ENCODE measurements at places on chromosomes 11 and 22.

- DNase-seq = peak; percentile 80
Measured at GRCh38 chr22:29225422-29226090, 19.9 kb downstream of the EMID1 start.

- peak; percentile 65 for DNase-seq
Measured at GRCh38 chr11:62449451-62449851, 30.6 kb downstream of the SCGB1A1 start.

DNA sequence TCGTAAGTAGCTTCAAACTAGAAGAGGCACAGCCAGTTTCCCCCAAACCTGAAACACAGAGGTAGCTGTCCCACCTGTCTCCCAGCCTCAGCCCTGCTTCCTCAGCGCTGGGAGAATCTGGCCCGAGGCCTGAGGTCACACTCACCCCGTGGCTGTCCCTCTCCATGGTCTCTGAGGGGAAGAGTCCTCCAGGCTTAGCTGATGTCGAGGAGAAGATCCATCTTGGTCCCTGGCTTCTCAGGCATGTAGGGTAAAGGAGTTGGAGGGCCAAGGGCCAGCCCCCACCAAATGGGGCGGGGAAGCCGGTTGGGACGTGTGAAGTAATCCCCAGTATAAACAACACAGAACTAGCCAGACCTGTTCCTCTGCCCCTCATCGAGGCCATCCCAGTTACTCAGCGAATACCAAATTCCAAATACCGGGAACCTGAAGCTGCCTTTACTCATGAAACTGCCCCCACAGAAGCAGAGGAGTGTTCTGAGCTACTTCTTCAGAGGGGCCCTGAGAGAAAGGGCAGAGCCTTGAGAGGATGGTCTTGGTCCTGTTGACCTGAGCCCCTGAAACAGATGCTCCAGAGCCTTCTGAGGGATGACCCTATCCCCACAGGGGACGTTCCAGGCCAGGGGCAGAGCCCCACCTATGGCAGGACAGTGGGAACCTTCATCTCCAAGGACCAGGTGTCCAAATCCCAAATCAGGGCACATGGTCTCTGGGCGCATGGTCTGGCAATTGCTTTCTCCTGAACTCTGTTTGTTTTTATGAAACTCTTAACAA, at the start of gene TMPRSS13:
Gene TMPRSS13 (minus strand): TSS at position 261 of the 774 bp plus-strand sequence. CDS start 95 bp downstream, at position 166.
- DNase-seq = no peak

GRCh38 chr11:63663809-63664208, 7.4 kb downstream of the ATL3 start:
- DNase-seq = no peak

DNA sequence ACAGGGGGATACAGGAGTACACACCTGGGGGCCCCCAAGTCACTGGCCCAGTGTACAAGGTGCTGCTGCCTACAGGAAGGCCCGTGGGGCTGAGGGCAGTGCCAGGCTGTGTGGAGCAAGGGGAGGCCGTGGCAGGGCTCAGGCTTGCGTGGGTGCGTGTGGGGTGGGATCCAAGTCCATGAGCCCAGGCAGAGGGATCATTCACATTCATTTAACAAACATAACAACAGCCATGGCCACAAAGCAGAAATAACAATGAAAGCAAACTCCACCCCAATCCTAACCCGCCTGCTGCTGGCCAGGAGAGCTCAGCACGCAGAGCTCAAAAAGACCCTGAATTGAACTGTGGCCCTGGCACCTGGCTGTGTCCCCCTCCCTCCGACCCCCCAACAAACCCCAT, 17.0 kb upstream of the SCGB1A1 start:
- no peak for DNase-seq

- peak; percentile 89 for DNase-seq
Measured at GRCh38 chr22:35539910-35540594, 579 bp upstream of the RASD2 start.

GRCh38 chr11:46367244-46367915, 14.1 kb upstream of the MDK start:
- DNase-seq = peak; percentile 61

DNA sequence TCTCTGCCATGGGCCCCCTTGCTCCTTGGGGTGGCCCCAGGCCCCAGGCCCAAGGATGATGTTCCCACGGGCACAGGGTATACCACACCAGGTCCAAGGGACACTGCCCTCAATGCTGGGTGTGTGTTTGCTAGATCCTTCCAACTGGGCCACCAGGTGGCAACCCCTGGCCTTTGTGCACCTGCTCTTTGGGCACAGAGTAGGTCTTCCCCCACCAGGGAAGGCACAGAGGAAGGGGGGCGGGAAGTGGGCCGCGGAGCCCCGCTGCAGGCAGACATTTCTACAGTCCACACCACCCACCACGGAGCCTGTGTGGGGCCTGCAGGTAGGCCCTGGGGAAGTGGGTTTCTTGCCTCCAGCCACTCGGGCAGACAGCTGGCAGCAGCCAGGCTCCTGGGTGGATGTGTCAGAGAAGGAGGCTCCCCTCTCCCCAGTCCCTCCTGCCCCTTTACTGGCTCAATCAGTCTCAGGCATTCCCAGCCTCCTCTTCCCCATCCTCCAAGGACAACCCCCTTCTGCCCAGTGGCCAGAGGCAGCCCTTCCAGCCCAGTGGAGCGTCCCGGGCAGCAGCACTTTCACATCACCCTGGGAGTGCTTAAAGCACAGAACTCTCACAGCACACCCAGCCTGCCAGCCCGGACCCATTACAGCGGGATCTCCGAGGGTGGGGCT, 21.6 kb downstream of the MAFF start:
- no peak for DNase-seq

- no peak for DNase-seq
Measured at GRCh38 chr22:25666308-25666707, 75.7 kb upstream of the MYO18B start.

DNA sequence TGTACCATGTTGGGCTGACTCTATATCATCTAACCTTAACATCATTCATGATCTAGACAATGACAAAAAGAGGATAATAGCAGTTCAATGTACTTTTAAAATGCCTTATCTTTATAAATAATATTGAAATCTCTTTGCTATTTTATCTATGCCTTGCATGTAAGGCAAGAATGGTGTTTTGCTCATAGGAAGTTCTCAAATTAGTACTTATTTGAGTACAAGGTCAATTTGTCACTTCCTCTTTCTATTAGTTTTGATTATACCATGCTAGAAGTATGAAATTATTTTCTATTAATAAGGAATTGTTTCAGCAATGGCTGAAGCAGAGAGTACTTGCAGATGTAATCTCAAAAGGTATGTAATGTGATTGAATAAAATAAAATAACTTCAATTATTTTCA, 1285.4 kb upstream of the TENM4 start:
- no peak for DNase-seq

DNA sequence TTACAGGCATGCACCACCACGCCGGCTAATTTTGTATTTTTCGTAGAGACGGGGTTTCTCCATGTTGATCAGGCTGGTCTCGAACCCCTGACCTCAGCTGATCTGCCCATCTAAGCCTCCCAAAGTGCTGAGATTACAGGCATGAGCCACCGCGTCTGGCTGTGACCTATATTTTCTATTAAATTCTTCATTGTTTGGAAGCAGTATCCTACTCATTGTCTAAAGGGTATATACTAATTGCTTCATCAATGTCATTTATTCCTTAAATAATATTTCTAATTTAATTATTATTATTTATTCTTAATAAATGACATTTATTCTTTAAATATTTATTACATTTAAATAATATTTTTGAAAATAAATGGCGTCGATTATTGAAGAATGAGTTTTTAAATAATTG, 817.3 kb upstream of the API5 start:
- DNase-seq = no peak

- DNase-seq = peak; percentile 53
Measured at GRCh38 chr11:36450110-36450572, 59.9 kb downstream of the TRAF6 start.

- peak; percentile 47 for DNase-seq
Measured at GRCh38 chr22:39556970-39557841, 13.3 kb upstream of the CACNA1I start.

DNA sequence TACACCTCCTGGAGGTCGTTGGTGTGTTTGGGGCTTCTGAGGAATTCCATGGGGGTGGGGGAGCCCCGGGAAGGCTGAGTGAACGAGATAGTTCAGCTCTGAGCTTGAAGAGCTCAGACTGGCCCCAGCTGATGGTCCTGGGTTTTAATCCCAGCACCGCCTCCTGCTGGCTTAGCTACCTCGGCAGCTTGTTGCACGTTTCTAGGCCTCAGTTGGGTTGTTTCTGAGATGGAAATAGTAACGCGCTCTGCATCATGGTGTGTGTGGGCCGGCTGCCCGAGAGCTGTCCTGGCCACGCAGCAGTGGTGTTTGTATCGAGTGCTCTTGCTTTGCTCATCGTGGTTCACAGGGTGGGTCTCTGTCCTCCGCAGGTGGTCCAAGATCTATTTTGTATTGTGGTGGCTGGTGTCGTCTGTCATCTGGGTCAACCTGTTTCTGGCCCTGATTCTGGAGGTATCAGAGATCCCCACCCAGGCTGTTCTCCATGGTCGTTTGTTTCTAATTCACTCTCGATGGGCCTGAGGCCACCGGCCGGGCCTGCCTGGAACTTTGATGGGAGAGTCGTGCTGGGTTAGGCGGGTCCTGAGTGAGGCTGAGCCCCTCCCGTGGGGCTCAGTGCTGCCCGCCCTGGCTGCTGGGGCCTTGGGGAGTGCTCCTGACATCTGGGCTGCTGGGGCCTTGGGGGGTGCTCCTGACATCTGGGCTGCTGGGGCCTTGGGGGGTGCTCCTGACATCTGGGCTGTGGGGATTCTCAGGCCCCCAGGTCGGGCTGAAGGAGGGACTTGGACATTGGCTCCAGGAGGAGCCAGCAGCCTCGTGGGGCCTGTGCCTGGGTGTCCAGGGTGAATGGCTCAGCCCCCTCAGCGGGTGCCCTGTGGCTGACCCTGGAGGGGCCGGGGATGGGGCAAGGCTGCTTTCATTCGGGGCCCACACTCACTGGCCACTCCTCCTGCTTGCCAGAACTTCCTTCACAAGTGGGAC, 37.7 kb downstream of the TPCN2 start:
- DNase-seq = no peak

GRCh38 chr11:77144857-77145428, 16.9 kb downstream of the MYO7A start:
- no peak for DNase-seq

DNA sequence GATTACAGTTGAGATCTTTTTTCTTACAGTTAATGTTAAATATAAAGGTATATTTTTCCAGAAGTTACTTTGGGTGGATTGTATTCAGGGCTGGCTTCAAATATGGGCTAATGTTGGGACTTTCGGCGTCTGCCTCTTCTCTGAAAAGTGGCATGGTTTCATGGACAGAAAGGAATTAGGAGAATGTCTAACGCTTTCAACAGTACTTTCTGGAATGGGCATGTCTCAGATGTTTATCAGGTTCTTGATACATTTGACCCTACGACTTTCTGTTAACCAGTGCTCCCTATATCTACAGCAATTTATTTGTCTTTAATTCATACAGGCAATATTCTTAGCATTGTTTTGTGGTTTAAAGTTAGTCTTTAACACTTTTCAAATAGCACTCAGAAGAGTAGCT, 33.7 kb downstream of the ZC3H12C start:
- no peak for DNase-seq

DNA sequence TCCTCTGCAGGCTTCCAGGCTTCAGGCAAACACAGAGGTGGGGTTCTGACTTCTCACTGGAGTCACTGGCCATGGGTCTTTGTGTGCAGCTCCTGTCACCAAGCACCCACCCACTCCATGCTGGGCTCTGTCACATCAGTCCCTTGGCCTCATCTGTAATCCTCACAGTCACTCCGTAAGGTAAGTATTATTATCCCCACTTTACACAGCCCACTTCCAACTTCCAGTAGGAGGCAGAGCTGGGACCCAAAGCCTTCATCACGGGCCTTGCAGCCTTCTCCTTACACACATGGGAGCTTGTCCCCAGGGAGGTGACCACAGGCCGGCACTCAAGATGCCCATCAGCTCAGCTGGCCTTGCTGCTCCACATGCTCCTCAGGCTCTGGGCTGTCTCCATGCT, 266.7 kb upstream of the B3GAT1 start:
- no peak for DNase-seq

DNA sequence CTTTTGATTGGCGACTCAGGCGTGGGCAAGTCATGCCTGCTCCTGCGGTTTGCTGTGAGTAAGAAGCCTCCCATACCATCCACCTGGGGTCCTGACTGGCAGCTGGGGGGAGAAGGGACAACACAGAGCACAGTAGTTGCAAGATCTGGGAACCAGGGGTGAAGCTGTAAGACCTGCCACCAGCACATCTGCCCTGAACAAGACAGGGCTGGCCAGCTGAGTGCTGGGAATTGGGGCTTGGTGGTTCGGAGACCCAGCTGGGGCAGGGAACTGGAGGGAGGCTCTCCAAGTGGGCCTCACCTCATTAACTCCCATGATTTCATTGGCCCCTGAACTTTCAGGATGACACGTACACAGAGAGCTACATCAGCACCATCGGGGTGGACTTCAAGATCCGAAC, 3.4 kb downstream of the RAB1B start:
- DNase-seq = no peak

- DNase-seq = no peak
Measured at GRCh38 chr22:44348971-44349560, 36.3 kb upstream of the SHISAL1 start.

DNA sequence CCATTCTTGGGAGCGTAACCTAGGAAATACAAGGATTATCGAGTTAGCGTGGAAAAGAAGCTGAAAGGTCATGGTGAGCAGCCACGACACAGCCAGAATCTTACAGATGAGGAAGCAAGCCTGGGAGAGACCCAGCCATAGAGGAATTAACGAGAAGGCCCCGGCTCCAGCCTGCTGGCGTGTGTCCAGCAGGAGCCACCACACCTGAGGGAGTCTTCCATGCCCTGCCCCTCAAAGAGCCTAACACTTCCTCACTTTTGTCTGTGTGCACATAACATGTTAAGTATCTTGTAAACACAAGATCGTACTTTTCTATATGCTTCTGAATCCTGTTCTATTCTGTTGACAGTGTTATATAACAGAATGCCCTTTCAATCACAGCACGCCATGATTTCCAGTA, 18.1 kb downstream of the CECR2 start:
- DNase-seq = peak; percentile 61

DNA sequence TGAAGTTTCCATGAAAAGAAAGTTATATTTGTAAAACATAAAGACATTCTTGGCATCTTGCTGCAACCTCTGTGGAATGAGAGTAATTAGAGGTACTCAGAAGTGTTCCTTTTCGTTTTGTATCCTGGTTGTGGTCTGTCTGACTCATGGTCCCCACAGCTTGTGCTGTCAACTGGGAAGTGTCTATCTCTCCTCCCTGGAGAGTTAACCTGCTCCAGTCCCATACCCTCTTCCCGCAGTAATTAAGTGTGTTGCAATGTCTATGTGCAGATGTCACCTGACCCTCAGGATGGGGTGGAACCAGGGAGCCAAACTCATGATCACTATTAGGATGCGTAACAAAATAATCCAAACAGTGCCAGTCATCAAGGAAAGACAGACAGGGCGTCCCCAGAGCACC, 23.0 kb upstream of the ZDHHC13 start:
- DNase-seq = peak; percentile 40

DNA sequence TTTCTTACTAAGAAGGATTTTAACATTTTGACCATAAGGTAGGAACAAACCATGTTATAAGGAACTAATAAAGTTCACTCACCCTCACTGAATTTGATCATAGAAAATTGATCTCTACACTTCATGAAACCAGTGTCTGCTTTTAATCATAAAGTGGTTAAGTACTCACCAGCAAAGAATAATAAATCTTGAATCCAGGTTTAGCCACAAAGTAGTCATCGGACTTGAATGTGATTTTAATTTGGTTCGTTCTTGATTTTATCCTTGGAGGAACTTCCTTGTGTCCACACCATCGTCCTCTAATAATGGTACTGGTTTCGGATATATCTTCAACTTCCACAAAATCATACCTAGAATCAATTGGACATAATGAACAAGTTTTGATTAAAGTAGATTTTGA, 40.5 kb upstream of the DDI1 start:
- DNase-seq = no peak

Measured in NCI-H69 (cell line).